ENCODE measurements at places on chromosomes 4 and X.
A peak's percentile ranks its signal among the peaks of the same experiment; 100 is the strongest.

DNA sequence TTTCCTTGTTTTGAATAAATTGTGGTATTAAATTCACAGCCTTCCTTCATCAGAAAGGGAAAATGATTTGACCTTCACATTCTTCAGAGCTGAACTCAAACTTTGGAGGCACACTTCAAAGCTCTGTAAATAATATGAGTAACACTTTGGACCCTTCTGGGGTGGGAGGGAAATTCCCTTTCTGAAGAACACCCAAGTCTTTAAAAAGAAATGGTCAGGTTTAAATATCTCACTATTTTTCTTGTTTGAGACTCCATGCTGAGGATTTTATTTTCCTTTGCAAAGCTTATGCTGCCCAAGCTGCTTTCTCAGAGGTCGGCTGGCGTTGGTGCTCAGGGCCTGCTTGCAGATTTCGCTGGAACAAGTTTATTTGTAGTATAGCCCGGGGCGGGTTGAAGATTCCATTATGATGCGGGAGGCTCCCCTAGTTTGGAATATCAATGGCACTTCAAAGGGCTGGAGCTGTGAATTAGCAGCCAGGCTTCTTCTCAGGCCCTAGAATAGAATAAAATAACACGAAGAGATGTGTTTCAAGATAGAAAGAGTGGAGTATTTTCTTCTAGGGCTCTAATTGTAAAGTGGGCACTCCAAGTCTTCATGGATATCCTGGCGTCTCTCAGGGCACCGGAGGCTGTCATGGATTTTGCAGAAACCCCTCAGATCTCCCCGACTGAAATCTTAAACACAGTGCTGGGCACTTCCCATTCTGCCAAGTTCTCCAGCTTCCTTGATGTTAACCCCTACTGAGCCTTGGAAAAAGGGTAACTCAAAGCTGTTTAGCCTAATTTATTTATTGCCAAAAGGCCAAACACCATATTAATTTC is 315.6 kb downstream of the GPAT3 start:
- no peak for DNase-seq

- peak; percentile 27 for DNase-seq
These were observed 1.0 kb downstream of the OTUD4 start for GRCh38 chr4:145179281-145179860.

- no peak for DNase-seq
These were observed 464.4 kb downstream of the TRIML1 start for GRCh38 chr4:188603646-188604045.

GRCh38 chrX:33324099-33324498 is 112.8 kb upstream of the DMD start:
- no peak for DNase-seq

DNA sequence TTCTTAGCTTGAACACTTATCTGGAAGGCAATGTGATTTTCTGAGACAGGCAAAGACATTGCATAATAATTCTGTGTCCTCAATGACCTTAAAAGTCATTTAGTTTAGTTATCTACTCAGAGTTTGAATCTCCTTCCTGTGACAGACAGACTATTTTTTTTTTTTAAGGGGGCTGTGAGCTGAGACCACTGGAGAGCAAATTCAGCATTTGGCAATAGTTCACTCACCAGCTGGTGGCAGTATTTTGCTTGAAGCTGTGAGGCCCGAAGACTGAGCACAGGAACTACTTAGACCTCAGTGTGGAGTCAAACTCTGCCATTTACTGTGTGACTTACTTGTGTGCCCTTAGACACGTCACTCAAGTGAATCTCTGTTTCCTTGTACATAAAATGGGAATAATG is 22.9 kb upstream of the CPE start:
- no peak for DNase-seq

GRCh38 chr4:110733901-110734300 is 111.0 kb upstream of the PITX2 start:
- DNase-seq = no peak

- no peak for DNase-seq
These were observed 118.9 kb upstream of the GK2 start for GRCh38 chr4:79526641-79527565.

DNA sequence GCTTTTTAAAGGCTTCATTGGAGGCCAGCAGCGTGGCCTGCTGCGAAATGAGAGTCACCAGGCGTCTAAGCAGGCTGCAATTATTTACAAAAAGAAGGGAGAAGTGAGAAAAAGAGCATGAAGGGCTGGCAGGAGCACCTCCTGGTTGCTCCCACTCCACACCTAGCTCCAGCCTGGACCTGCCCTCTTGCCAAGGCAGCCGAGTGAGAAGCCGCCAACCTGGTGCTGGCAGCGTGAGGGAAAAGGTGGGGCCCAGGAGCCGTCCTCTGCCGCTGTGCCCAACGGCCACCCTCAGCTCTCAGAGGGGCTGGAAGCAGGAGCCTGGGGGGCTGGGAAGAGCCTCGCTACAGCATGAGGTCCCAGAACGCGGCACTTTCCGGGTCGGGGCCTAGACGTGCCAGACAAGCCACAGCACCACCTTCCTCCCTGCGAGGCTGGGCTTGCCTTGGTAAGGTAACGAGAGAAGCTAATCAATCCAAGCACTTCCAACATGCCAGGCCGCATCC is 16.3 kb downstream of the SLC6A8 start:
- DNase-seq = no peak

DNA sequence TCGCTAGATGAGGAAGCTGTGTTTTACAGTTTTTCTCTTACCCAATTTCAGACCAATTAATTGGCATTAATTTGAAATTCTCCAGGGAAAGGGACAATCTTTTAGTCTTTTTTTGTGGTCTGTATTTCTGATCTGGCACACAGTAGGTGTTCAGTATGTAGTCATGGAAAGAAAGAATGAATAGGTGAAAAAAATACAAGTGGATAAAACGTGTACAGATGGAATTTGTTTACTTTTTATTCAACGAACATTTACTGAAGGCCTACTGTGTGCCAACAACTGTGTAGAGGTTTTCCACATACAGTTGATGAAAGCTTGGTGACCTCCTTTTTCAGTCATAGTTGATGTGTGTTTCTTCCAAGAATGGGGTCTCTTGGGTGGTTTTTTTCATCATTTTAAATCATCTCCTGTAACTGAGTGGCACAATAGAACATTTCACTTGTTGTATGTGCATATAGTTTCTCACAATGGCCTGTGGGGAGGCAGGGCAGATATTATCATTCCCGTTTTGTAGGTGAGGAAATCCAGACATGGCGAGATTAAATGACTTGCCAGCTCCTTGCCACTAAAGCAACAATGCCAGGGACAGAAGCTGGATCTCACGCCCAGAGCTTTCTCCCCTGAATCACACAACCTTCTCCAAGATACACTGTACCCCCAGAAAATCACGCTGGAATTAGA is 102.4 kb downstream of the CEP135 start:
- no peak for DNase-seq

DNA sequence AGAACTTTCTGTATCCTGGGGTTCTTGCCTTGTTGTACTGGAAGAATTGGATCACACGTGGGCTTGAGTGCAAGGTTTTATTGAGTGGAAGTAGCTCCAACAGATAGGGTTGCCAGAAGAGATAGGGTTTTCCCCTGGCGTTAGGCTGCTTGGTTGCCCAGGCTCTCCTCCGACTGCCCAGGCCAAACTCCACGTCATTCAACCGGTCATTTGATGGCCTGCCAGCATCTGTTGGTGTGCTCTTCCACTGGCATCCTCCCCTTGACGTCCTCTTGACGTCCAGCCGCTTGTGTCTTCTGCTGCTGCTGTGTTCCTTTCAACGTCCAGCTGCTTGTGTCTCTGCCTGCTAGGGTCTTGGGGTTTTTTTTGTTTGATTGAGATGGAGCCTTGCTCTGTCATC is 340.3 kb upstream of the ZCCHC13 start:
- DNase-seq = no peak

DNA sequence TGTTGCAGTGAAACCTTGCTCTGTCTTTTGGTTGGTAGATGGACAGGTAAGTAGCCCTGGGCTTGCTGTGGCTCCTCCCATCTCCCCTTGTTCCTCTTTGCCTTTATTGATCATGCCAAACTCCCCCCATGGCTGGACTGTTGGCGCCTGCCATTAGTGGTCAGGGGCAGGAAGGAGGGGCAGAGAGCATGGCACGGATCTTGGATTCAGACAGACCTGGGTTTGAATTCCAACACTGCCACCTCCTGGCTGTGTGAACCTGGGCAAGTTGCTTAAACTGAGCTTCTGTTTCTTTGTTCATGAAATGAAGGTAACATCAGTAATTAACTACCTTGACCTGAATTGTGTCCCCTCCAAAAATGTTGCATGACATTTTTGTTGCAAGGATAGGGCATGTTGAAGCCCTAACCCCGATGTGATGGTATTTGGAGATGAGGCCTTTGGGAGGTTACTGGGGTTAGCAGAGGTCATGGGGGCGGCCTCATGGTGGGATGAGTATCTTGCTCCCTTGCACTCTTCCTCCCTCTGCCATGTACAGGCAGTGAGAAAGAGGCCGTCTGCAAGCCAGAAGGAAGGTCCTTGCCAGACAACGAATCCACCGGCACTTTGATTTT is 6.0 kb downstream of the SLC2A9 start:
- DNase-seq = no peak

- DNase-seq = no peak
These were observed 24.4 kb upstream of the MGST2 start for GRCh38 chr4:139641218-139641617.

GRCh38 chrX:47514533-47515235 is 31.7 kb upstream of the ZNF41 start:
- DNase-seq = no peak

- DNase-seq = no peak
These were observed 50.7 kb downstream of the MRPL1 start for GRCh38 chr4:77913348-77913747.

DNA sequence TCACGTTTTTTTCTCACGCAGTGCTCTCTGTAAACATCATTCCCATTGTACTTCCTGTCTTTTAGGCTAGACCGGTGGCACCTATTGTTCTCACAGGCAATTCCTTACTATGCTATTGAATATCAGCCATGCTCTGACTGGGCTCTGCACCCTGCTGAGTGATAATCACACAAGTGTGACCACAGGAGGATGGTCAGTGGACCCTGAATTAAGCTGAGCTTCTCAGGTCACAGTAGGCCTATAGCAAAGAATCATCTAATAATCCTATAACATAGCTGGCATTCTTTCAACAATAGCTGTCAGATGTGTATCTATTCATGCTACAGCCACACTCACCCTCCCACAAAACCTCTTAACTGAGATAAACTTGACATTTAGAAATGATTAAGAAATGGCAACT is 2399.8 kb upstream of the TENM3 start:
- DNase-seq = no peak

GRCh38 chr4:141121768-141122454 is 11.4 kb downstream of the RNF150 start:
- DNase-seq = no peak

DNA sequence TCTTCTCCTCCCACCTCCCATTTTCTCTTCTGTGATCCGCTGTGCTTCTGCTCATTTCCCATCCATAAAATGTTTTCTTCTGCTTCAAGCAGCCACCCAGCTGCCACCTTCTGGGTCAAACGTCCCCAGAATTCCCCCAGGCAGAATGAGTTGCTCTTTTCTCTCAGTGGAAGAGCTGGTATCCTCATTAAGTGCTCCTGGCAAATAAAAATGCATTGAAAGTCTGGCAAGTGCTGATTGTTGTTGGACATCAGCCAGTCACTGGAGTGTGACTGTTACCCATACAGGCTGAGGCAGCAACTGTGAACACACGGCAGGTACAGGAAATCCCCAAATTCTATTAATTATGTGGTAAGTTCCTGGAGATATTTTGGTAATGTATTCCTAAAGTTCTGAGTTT is 52.6 kb downstream of the LIMCH1 start:
- no peak for DNase-seq

DNA sequence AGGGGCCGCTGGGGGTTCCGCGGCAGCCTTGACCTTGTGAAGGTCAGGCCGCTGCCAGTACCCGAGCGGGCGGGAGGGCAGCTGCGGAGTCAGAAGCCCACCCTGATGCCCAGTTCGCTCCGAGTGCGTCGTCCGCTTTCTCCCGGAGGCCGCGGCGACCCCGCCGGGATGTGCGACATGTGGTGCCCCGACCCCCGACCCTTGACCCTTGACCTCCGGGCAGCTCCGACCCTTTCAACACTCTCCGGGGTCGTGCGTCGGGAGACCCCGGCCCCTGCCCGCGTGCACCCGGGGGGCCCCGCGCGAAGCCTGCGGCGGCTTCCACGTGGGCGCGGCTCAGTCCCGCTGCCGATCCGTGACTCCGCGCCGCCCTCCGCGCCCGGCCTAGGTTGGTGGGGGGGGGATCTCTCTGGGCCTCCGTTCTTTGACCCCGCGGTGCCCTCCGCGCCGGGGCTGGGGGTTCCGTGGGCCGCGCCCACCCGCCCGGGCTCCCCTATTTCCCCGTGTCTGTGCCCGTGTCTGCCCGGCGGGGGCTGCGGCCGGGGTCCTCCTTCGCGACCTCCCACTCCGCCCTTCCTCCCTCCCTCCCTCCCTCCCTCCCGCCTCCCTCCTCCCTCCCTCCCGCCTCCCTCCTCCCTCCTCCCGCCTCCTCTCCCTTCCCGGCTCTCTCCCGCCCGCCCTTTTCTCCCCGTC is 609 bp upstream of the SLC25A6 start:
- no peak for DNase-seq

DNA sequence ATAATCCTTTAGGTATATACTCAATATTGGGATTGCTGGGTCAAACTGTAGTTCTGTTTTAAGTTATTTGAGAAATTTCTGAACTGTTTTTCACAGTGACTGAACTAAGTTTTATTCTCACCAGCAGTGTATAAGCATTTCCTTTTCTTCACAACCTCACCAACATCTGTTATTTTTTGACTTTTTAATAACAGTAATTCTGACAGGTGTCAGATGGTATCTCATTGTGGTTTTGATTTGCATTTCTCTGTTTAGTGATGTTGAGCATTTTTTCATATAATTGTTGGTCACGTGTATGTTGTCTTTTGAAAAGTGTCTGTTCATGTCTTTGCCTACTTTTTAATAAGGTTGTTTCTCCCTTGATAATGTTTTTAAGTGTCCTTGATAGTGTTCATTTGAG is 112.6 kb downstream of the LINC00632 start:
- no peak for DNase-seq

- no peak for DNase-seq
These were observed 36.6 kb downstream of the FHL1 start for GRCh38 chrX:136183917-136184316.

DNA sequence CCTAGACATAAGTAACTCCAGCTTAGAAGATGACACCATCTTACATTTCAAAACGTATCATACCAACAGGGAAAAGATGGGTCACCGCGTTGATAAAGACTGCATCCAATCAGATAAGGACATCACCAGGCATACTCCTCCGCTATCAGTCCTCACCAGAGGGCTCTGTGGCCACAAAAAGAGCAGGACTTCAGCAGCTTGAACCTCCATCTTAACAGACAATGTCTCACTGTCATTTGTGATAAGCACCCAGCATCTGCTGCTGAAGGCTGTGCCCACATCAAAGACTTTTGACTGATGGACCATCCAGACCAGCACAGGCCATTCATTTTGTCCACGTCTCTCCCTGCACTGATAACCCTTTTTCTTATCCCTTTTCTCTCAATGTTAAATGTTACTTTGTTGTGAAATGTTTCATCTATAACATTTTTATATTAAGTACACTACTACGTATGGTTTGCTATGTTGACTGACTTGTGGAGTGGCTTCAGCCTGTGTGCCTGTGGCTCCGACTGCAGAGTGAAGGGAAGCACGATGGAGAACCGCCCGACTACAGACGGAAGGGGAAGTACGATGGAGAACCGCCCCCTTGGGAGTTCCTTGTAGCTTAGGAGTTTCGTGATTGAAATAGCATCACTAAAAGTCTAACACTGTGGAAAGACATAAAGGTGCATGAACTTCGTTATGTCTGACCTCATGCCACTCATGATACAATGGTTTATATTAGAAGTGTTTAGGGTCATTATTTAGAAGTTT is 595.4 kb upstream of the AGA start:
- DNase-seq = no peak
